Activated T-cell treated with anti-CD3 and anti-CD28 coated beads, Interleukin-2, amount 50 U/mL, for 24 hours (primary cell): ENCODE measurements at places on chromosomes 11 and 22.
A peak's percentile ranks its signal among the peaks of the same experiment; 100 is the strongest.

- no peak overlapping the region for H3K4me3 ChIP-seq
- H3K36me3 ChIP-seq = peaks cover 54% of the 10 kb centered on the region
- no peaks in the 10 kb centered on the region for H3K27me3 ChIP-seq
- no peak overlapping the region for H3K27ac ChIP-seq
These were observed 42.9 kb downstream of the CTNND1 start for GRCh38 chr11:57804466-57804865.

DNA sequence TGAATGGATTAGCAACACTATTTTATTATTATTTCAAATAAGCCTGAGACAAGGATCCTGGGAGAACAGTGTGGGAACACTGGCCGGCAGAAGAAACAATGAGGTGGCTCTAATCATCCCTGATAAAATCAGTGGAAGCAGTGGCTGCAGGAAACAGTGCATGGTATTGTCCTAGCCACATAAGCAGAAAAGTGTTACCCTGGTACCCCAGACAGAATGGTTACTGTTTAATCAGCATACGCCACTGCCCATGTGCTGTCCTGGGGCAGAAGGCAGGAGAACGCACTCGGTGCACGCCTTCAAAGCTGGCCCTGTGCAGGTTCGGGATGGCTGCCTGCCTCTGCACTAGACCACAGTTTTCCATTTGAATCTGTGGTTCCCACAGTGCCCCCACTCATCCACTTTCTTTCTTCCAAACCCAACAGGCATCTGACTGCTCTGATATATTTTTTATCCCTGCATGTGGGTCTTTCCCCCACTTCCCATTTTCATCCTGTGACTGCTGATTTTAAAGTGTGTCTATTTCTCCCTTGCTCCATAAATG, 25.7 kb downstream of the OPCML start:
- no peaks in the 10 kb centered on the region for H3K36me3 ChIP-seq
- no peak for DNase-seq
- H3K4me1 ChIP-seq = no peaks in the 10 kb centered on the region
- H3K27ac ChIP-seq = no peak overlapping the region
- no peaks in the 10 kb centered on the region for H3K27me3 ChIP-seq

DNA sequence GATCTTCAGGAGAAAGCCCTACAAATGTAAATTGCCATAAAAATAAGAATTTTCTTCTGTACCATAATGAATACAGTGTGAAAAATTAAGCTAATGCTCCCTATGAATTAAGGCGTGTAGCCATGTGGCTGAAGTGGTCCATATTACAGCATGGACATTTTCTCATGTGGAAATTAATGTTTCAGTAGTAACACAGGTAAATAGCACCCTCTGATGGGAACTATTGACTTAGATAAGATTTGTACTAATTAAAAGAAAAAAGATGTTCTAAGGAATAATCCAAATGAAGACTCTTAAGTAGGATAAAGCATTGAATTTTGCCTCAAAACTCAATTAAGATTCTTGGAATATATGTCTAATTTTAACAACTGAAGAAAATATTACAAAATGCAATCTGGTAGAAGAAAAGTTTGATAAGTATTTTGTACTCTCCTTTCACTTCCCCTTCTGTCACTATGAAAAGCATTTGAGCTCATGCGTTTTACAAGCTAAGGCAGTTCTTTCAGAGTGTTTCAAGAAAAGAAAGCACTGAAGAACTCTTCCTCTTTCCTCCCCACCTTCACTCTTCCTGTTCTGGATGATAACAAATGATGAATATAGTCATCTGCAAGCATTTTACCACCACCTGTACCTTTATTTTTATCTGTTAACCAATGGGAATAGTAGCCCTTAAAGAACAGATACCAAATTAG, 9.9 kb upstream of the OR8D2 start:
- H3K4me3 ChIP-seq = no peak overlapping the region
- no peak for DNase-seq
- H3K4me1 ChIP-seq = no peaks in the 10 kb centered on the region
- peaks cover 4% of the 10 kb centered on the region for H3K27me3 ChIP-seq
- H3K27ac ChIP-seq = no peak overlapping the region
- H3K36me3 ChIP-seq = no peaks in the 10 kb centered on the region

- peak overlapping the region; percentile 77 for H3K27ac ChIP-seq
- no peak for DNase-seq
- H3K27me3 ChIP-seq = peaks cover 4% of the 10 kb centered on the region
- peaks cover 34% of the 10 kb centered on the region for H3K4me1 ChIP-seq
- H3K4me3 ChIP-seq = peak overlapping the region; percentile 79
- peaks cover 5% of the 10 kb centered on the region for H3K36me3 ChIP-seq
These were observed 1.1 kb downstream of the JHY start for GRCh38 chr11:122883646-122883979.

GRCh38 chr11:61682093-61682732, 2.0 kb downstream of the DAGLA start:
- H3K27me3 ChIP-seq = peaks cover 26% of the 10 kb centered on the region
- no peaks in the 10 kb centered on the region for H3K36me3 ChIP-seq
- no peak overlapping the region for H3K27ac ChIP-seq
- DNase-seq = no peak
- peaks cover 3% of the 10 kb centered on the region for H3K4me1 ChIP-seq

GRCh38 chr22:41517172-41518047, 26.9 kb downstream of the POLR3H start:
- DNase-seq = peak; percentile 56
- no peaks in the 10 kb centered on the region for H3K27me3 ChIP-seq
- no peak overlapping the region for H3K4me3 ChIP-seq
- H3K36me3 ChIP-seq = peaks cover 81% of the 10 kb centered on the region

- H3K4me3 ChIP-seq = no peak overlapping the region
- H3K4me1 ChIP-seq = no peaks in the 10 kb centered on the region
- H3K27me3 ChIP-seq = peaks cover 6% of the 10 kb centered on the region
These were observed 11.1 kb downstream of the KCNJ4 start for GRCh38 chr22:38443628-38444521.

DNA sequence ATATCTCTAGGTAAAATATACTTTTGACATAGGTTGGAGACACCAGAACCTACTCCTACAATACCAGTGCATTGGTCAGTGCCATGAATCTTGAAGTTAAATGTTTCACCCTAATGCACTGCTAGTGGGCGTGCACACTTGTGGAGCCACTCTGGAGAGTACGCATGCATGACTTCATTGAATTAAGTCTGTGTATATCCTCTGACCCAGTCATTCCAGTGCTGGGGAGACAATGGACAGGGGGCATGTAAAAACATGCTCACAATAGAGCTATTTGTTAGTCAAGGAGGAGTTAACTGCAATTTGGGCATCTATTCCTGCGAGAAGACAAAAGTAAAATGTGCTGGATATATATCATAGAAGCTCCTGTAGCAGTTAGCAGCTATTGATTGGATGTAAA, 335.4 kb upstream of the NCAM1 start:
- peaks cover 31% of the 10 kb centered on the region for H3K27me3 ChIP-seq
- H3K36me3 ChIP-seq = no peaks in the 10 kb centered on the region
- DNase-seq = no peak
- H3K27ac ChIP-seq = no peak overlapping the region
- H3K4me3 ChIP-seq = no peak overlapping the region

- H3K36me3 ChIP-seq = peaks cover 25% of the 10 kb centered on the region
- peak overlapping the region; percentile 85 for H3K4me3 ChIP-seq
- DNase-seq = no peak
- peaks cover 37% of the 10 kb centered on the region for H3K4me1 ChIP-seq
- peaks cover 8% of the 10 kb centered on the region for H3K27me3 ChIP-seq
These were observed 1.7 kb upstream of the WEE1 start for GRCh38 chr11:9571763-9572115.

DNA sequence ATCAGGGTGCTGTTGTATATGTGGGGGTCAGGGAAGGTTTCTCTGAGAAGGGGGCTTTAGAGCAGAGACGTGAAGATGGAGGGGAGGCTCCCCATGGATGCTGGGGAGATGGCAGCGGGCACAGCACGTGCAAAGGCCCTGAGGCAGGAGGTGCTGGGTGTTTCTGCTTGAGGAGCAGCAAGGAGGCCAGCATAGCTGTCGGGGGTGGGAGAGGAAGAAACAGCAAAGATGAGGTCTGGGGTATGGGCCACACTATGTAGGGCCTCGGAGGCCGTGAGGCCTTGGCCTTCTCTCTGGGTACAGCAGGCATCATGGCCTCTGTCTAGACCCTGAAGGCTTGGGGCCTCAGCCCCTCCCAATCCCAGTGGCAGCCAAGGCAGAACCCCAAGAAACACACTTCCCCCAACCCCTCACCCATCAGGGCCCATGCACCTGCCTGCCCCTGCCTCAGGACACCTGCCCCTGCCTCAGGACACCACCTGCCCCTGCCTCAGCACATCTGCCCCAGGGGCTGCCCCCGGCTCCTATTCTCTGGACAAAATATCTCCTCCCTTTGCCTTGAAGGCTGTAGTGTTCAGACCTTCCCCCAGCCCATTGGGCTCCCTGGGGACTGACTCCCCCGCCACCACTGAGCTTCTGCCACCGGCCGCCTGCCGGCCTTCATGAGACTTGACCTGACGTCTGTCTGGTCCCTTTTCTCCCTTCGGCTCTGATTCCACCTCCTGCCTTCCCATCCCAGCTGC, 6.2 kb downstream of the ALDH3B1 start:
- H3K4me3 ChIP-seq = no peak overlapping the region
- no peaks in the 10 kb centered on the region for H3K36me3 ChIP-seq
- H3K4me1 ChIP-seq = no peaks in the 10 kb centered on the region
- H3K27me3 ChIP-seq = no peaks in the 10 kb centered on the region

DNA sequence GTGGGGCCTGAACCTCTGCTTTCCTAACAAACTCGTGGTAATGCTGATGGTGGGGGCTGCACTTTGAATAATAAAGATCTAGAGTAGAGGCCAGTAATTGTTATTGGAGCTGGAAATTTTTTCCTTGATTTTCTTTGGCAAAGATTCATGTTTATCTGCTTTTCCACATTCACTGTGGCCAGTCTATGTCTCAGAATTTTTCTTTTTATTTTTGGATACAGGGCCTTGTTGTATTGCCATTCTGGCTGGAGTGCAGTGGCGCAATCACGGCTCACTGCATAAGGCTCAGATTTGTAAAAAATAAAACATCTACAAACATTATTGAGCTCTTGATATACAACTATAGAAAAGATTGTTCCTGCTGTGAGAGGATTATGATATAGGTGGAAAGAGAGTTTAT, 1.6 kb downstream of the TMEM135 start:
- H3K27me3 ChIP-seq = no peaks in the 10 kb centered on the region
- no peak for DNase-seq
- H3K4me1 ChIP-seq = peaks cover 50% of the 10 kb centered on the region
- H3K4me3 ChIP-seq = peak overlapping the region; percentile 91
- peaks cover 37% of the 10 kb centered on the region for H3K36me3 ChIP-seq

DNA sequence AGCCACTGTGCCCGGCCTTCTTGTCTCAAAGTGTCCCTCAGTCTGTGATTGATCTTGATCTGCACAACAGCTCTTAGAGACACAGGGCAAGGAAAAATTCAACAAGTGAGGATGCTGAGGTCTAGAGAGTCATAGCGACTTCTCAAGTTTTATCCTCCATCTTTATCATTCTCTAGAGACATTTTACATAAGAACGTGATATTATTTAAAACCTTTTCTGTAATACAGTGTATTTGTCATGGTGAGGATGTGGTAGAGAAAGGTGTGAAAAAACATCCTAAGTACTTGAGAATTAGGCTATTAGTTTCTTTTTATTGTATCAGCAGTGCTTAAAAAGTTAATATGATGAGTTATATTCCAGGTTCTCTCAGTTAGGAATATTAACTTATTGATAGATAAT, 50.2 kb downstream of the EMSY start:
- H3K4me1 ChIP-seq = peaks cover 13% of the 10 kb centered on the region
- H3K36me3 ChIP-seq = peaks cover 66% of the 10 kb centered on the region
- H3K4me3 ChIP-seq = no peak overlapping the region
- DNase-seq = no peak
- no peaks in the 10 kb centered on the region for H3K27me3 ChIP-seq
- H3K27ac ChIP-seq = peak overlapping the region; percentile 6

DNA sequence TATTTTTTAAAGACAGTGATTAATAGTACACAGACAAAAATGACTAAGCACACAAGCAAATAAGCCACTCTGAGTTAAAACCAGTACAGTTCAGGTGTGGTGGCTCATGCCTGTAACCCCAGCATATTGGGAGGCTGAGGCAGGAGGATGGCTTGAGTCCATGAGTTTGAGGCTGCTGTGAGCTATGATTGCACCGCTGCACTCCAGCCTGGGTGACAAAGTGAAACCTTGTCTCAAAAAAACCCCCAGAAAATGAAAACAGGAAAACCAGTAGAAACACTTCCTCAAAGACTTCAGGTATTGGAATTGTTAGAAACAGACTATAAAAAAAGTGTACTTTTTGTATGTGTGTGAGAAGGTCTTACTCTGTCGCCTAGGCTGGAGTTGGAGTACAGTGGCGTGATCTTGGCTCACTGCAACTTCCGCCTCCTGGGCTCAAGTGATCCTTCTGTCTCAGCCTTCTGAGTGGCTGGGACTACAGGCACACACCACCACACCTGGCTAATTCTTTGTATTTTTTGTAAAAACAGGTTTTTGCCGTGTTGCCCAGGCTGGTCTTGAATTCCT, 33.0 kb downstream of the PPP6R2 start:
- H3K36me3 ChIP-seq = peaks cover 72% of the 10 kb centered on the region
- H3K4me1 ChIP-seq = peaks cover 20% of the 10 kb centered on the region
- no peaks in the 10 kb centered on the region for H3K27me3 ChIP-seq

DNA sequence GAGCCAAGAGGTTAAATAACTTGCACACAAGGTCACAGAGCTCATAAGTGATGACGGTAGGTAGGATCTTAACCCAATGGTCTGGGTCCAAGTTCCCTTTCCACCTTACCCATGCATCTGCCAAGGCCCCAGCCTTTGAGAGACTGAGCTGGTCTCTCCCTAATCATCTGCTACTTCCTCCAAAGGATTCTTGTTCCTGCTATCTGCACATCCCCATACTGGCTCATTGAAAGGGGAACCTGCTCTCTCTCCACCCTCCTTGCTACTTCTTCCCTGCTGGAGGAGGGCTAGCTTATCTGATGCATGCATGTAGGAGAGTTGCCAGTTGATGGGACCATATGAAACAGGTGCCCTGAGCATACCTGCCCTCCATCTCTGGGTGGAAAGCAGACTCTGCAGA, 47.7 kb downstream of the COMMD9 start:
- DNase-seq = no peak
- H3K27ac ChIP-seq = no peak overlapping the region

DNA sequence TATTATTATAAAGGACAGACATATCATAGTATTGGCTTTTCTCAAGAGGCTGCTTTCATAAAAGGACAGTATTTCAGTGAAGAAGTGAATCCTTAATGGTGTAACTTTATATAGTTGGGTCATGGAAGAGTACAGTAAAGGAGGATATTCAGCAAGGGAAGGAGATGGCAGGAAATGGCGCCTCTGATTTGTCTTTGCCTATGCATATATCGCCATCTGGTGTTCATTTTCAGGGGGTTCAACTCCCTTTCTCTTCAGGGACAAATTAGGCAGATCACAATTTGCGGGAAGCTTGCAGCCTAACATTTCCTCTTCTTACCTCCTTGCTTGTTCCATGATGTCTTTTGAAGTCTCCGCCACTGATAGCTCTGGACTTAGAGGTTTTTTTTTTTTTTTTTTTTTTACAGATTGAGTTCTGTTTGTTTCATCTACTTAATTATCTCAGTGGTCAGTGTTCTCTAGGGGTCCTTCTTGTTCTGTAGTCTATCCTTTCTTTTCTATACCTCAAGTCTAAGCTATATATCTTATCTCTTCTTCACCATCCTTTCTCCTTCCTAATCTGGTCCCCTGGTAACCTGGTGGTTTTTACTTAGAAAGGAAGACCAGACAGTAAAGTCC, 21.8 kb upstream of the RRM1 start:
- peak overlapping the region; percentile 68 for H3K27ac ChIP-seq
- no peaks in the 10 kb centered on the region for H3K27me3 ChIP-seq
- no peak for DNase-seq
- H3K4me3 ChIP-seq = no peak overlapping the region
